ENCODE measurements at places on chromosomes 13 and 19. TPM values are rescaled to one million over a fixed set of nuclear protein-coding genes. Genes with fewer than 3 reads are reported as not detected.

Gene SH2D3A
- 0.24 TPM for total RNA-seq

Gene NFIX
- 40.8 TPM for total RNA-seq

Gene FXYD7
- total RNA-seq: not detected

Gene ZNF837
- 5.4 TPM for total RNA-seq

Gene MBD3L3
- not detected for total RNA-seq

Gene SYNGR4
- not detected for total RNA-seq

- no peak for DNase-seq
Measured at GRCh38 chr19:23118400-23118799, 1.6 kb downstream of the ZNF730 start.

DNA sequence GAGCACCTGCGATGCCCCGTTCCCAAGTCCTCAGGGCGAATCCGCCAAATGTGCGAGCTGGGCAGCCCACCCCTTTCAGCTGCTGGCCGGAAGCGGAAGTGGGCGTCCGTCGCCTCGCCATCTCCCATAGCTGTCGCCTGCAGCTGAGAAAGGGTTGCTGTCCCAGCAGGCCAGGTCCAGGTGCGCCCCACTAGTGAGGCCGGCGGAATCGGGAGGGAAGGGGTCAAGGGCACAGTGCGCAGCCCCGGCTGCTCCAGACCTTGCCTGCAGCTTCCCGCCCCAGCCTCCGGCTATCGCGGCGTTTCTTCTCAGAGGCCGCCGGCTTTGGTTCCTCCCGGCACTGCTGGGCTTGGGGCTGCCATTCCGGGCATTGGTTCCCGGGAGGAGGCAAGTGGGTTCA lies at the start of gene ZNF177:
Gene ZNF177 (plus strand): TSS at position 109 of the 400 bp plus-strand sequence. CDS start 15,299 bp downstream, outside the sequence.
- no peak for DNase-seq

DNA sequence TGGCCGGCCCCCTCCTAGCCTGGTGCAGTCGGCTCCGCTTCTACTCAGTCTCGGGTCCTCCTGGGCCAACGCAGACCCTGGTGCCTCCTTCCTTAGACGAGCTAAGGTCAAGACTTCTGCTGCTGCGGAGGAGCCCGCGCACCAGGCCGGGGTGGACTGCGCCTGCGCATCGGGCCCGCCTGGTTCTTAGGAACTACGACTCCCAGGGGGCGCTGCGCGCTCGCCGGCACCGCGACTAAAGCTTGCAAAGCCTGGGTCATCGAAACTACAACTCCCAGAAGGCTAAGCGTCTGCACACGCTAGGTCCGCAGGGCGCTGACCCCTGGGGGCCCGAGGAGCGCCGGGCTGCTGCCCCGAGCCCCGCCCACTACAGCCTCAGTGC lies at the start of gene ZNF835:
Gene ZNF835 (minus strand): TSS at position 145 of the 382 bp plus-strand sequence. CDS start 6,559 bp downstream, outside the sequence.
- DNase-seq: peak; percentile 96

- peak; percentile 49 for DNase-seq
Measured at GRCh38 chr19:46407856-46408663, 5.3 kb downstream of the CCDC8 start.

- no peak for DNase-seq
Measured at GRCh38 chr19:33110137-33110910, 21.6 kb upstream of the WDR88 start.

DNA sequence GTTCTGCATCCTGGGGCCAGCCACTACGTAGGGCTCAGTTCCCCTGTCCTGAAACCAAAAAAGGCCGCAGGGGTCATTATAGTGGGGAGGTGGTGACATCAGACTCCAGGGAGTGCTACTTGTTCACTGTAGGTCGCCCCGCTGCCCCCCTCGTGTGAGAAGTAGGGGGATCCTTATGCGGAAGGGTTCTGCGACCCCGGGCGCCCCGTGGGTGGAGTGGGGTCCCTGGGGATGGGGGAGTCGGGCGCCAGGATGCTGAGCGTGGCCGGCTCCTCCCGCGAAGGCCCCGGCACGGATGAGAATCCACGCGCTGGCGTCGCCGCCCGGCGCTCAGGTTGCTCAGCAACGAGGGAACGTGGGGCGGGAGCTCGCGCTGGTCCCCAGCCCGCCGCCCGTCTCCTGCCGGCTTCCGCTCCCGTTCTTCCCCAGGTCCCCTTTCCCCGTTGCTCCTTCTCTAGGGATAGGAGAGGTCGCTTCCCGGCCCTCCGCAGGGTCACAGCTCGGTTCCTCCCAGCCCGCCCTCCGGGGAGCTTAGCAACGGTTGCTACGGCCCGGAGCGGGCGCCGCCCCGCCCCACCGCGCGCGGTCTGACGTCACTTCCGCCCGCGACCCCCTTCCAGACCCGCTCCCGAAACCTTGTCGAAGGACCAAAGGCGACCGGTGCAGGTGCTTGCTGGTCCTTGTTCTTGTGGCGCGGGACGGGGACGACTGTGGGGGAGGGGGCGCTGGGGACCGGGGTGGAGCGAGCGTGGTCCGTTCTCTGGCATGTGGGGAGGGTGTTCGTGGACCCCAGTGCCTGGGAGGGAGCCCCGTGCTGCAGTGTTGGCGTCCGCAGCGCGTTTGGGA lies at the start of gene NAT14:
Gene NAT14 (plus strand): TSS at position 596 of the 846 bp plus-strand sequence. CDS start 521 bp downstream, outside the sequence.
- peak; percentile 50 for DNase-seq

DNA sequence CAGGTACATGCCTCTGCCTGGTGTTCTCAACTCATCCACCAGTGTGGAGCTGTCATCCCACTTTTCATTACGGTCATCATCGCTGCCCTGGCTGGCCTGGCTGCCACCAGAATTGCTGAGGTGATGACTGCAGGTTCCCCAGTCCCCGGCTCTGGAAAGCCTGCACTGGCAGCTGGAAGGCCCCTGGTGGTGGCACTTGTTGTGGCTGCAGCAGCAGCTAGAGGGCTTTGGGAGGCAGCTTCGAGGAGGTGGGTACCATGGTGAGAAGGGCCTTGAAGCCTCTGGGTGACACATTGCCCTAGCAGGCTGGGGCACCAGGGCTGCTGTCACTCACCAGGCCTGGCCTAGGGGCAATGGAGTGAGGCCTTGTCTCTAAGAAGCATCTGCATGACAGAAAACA lies 25.3 kb upstream of the ZNF14 start:
- no peak for DNase-seq

DNA sequence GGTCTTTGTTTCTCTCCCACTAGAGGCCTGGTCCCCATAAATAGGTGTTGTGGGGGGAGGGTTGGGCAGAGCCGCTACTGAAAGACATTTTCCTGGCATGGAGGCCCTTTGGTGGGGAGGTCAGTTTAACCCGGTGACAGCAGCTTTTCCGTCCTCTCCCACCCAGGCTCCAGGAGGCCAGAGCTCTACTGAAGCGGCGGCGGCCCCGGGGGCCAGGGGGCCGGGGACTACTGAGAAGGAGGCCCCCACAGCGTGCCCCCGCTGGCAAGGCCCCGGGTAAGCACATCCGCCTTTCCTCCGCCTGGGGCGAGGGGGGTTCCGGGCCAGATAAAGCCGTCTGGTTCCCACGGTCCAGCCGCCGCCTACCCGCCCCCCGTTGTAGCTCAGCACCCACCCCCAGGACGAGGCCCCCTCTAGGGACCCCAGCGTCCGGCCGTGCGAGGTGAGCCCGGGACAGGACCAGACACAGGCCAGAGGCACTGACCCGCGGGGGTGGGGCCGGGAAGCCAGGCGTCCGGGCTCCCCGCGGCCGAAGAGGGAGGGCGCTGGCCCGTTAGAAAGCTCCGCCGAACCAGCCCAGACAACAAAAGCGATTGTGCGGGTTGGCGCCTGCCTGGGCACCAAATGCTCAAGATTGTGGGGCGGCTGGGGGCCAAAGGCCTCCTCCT lies 1.1 kb upstream of the LTBP4 start:
- no peak for DNase-seq

- no peak for DNase-seq
Measured at GRCh38 chr19:42233106-42233505, 9.3 kb downstream of the GSK3A start.
